ENCODE measurements at places on chromosomes 13 and 19.

- DNase-seq, result no peak
Measured at GRCh38 chr19:36100476-36100875, 10.5 kb upstream of the OVOL3 start.

DNA sequence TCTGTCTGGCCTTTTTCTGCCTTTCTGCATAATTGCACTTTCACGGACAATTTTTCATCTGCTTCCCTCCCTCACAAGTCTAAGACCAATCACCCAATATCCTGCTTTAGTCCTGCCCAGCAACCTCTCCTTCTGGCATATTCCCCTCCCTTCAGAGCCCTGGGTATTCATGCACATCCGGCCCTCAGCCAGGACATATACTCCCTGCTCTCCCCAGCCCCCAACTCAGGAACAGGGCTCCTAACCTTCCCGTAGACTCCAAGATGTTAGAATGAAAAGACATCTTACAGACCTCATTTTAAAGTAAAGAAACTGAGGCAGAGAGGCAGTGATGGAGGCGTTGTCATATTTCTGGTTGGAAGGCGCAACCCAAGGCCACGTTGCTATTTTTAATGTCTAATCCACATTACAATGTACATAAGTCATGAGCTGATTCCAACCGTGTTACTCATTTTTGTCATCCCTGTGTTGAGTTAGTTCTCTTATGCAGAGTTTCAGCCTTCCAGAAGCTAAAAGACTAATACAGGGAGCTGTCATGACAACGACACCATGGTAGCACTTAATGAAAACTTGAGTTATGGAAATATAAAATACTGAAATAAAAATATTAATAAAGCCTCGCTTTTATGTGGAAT is 209.2 kb downstream of the TSHZ3 start:
- no peak for DNase-seq

DNA sequence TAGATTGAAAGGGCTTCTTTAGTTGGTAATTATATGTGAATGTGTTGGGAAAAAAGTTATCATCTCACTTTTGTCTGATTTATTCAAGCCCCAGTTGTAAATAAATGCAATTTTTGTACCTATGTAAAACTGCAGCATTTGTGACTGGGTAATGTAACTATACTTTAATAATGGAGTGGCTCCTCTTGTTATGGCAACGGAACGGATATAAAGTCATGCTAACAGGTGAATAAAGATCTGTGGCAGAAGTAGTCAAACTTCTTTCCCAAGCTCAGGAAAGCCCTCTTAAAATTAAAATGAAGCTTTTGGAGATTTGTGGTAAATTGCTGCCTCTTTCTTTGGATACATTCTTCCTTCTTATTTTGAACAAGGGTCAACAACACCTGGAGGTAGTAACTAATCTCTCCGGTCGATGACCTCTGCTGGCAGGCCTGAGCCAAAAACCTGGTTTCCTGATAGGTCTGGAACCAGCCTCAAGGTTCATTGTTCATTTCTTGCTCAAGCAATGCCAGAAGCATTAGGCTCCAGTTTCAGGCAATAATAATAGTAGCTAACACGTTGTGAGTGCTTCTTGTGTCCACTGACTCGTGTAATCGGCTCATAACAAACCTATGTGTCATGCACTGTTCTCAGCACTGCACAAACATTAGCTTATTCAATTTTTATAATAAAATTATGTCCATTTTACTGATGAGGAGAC is 313.4 kb upstream of the DACH1 start:
- DNase-seq, result no peak

DNA sequence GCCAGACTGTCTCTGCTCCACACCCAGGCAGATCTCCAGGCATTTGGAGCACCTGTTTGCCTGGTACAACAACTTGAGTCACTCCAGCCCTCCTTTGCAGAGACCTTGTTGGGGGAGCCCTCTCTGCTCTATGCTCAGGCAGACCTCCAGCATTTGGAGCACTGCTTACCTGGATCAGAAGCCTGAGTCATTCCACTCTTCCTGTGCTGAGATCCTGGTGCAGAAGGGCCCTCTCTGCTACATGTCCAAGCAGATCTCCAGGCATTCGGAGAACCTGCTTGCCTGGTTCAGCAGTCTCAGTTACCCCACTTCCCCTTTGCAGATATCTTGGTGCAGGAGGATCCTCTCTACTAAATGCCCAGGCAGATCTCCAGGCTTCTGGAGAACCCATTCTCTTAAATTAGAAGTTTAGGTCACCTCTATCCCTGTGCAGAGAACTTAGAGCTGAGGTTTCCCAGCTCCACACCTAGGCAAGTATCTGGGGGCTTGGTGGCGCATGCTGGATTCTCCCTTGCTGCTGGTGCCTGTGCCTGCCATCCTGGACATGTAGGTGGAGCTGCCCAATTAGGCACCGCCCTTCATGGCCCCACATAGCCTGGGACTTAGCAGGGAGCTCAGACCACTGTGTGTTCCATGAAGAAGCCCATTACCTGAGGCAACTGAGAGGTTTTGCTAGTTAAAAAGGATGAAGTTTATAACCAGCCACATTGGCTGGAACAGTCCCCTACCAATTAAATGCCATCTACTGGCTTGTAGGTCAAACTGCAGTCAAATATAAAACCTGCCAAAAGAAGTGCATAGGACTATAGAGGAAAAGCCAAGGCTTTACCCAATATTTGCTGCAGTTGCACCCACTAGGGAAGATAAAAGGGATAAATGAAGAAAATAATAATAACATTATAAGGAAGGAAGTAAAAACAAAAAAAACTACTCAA is 97.6 kb upstream of the SLITRK6 start:
- no peak for DNase-seq

DNA sequence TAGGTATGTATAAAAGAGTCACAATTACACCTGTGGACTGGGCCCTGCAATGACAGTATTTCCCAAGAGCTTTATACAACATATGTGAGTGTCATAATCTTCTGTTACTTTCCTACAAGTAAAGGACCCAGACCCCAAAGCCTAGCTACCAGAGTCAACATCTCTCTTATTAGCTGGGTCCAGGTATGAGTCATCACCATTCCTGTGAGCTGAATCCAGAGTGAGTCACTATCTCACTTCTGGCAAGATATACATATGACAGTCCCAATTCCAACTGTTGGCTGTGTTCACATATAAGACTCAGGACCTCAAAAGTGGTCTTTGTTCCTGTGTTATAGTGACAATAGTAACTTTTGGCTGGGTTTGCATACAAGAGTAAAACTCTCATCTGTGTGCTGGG is 46.7 kb downstream of the ZNF729 start:
- DNase-seq, result no peak

GRCh38 chr19:51158474-51159129 is 16.5 kb downstream of the SIGLEC7 start:
- peak; percentile 54 for DNase-seq

DNA sequence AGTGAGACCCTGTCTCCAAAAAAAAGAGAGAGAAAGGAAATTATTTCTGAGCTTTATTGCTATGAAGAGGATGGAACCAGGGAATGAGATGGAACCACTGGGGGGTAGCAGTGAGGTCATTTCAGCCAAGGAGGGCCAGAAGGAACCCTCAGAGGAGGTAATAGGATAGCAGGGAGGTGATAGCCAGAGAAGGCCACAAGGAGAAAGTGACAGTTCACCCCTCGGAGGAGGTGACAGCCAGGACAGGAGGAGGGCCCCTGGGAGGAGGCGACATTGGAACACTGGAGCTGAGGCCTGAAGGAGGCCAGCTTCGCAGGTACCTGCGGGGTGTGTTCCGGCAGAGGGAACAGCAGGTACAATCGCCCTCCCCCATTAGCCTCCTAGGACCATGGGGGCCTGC is 675 bp upstream of the PGPEP1 start:
- DNase-seq, result no peak

GRCh38 chr19:16446108-16446723 is 25.6 kb downstream of the EPS15L1 start:
- no peak for DNase-seq

DNA sequence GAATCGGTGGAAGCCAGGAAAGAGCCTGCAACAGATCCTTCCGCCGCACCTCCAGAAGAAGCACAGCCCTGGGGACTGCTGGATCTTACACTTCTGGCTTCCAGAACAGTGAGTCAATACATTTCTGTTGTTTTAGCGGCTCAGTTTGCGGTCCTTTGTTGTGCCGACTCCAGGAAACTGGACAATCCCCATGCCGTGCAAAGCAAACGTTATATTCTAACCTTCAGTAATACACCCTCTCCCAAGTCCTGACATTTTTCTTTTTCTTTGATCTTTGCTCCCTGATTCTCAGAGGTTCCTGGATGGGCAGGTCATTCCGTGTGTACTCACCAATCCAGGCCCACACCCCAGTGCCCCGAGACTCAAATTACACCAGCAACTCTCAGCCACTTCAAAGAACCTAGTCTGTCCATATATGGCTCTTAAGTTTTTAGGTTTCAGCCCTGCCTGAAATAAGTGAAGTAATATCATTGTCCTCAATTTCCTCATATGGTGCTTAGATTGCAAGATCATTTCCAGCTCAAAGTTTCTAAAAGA is 387.1 kb upstream of the SGCG start:
- no peak for DNase-seq

DNA sequence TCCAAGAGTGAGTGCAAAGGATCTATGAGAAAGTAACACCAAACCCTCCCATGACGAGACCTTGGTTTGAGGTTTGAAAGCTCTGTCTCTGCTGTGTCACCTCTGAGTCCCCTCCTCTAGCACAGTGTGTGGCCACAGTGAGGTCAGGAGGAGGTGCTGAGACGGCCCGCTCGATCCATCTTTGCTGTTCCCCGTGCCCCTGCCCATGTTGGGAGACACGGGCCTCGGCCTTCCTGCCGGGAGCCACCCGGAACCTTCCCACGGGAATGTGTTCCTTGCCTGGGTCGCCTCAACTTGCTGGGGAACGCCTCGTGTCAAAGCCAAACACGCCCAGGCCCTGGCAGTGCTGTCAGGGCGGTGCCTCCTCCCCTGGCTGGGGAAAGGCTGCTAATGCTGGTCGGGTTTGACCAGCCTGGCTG is 10.1 kb downstream of the NANOS3 start:
- DNase-seq, result no peak

DNA sequence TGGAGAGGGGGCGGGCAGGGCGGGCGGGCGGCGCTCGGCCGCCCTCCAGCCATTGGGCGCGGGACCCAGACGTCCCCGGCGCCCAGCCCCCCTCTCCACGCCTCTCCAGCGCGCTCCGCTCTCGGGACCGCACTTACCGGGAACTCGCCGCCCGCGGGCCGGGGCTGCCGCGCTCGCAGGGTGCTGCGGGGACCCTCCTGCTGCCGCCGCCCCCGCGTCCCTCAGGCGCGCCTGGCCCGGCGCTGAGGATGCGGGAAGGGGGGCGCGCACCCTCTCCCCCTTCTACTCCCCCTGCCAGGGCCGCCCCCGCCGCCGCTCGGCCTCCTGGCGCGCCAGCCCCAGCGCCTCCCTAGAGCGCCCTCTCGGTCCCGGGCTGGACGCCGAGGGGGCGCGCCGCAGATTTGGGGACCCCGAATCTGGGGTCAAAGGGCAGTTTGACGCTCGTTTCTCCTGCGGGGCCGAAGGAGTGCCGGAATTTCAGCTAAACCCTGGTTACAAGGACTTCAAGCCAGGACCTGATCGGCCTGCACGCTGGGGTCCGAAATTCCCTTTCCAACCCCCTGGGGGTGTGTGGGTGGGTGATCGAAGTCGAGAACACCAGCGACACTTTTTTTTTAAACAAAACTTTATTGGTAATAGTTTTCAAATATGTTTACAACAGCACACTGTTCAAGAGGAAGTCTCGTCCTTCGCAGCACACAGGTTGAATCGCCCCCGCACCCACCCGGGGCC is 696 bp upstream of the SAMD1 start:
- peak; percentile 58 for DNase-seq

GRCh38 chr13:35349673-35350278 is 126.7 kb downstream of the MAB21L1 start:
- DNase-seq, result no peak

- no peak for DNase-seq
Measured at GRCh38 chr19:21109116-21109515, 27.1 kb downstream of the ZNF714 start.

- DNase-seq, result no peak
Measured at GRCh38 chr13:96499656-96500055, 409.7 kb downstream of the HS6ST3 start.

GRCh38 chr13:38384171-38384570 is 34.5 kb downstream of the UFM1 start:
- DNase-seq, result no peak

DNA sequence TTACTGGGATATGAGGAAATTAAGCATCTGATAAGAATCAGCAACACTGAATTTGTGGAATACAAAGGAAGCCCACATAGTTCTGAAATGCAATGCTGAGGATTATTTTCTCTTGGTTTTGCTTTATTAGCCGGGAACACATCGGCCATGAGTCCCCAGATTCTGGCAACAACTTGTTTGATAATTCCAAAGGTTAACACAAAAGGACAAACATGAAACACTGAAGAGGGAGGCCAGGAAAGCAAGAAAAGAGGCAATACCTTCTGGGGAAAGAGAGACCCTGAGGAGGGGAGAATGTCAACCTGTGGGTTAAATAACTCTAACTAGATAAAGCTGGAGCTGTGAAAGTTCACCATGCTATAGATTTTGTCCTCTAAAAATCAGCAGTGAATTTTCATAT is 285.9 kb downstream of the ITGBL1 start:
- no peak for DNase-seq

DNA sequence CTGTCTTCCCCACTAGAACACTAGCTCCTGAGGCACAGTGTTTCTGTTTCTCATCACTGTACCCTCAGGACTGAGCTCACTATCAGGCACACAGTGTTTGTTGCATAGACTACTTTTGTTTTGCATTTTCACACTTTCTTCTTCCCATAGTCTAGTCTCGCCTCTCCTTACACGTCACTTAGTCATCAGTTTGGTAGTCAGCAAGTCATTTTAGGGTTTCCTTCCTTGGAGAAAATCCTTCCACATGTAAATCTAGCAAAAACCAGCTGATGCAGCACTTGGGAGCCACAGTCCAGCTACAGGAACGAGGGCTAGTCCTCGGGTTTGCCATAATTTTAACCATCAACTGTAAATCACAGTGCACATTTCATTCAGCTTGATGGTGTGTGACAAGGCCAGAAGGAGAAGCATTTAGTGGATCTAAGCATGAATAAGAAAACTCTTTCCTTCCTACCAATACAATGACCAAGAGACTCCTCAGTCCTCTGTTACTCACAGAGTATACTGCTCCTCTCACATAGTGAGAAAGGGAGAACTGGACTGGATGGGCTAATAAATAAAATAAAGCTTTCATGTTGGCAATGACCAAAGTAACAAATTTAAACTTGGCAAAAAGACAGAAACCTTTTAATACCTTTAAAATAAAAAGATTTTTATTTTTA is 221.0 kb downstream of the KLF12 start:
- no peak for DNase-seq

All from stimulated activated CD8-positive, alpha-beta memory T cell treated with anti-CD3 and anti-CD28 coated beads, Interleukin-15, amount 100 ng/mL, for 48 hours (primary cell).